ENCODE measurements at places on chromosomes 6 and 20. TPM values are rescaled to one million over a fixed set of nuclear protein-coding genes. Genes with fewer than 3 reads are reported as not detected.
A peak's percentile ranks its signal among the peaks of the same experiment; 100 is the strongest.

The MMS22L gene
- 19.9 TPM for total RNA-seq

The EYA2 gene
- 0.15 TPM for total RNA-seq

GRCh38 chr20:43540673-43541060 is 18.2 kb upstream of the SGK2 start:
- DNase-seq: no peak

DNA sequence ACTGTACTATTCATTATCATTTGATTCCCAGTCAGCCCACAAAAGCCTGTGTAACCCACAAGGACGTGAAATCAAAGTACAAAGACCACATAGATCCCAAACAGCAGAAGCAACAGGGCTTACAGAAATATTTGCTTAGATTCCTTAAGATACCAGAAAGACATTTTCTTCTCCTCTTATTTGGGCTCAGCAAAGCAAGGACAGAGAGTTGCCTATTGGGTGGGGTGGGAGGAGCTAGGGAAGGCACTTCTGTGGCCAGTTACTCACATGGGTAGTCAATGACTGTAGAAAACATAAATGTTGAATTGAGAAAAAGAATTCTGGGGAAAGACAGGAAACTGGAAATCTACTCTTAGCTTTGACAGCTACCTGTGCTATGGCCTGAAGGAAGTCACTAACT is 19.8 kb downstream of the PDE7B start:
- peak; percentile 72 for DNase-seq

DNA sequence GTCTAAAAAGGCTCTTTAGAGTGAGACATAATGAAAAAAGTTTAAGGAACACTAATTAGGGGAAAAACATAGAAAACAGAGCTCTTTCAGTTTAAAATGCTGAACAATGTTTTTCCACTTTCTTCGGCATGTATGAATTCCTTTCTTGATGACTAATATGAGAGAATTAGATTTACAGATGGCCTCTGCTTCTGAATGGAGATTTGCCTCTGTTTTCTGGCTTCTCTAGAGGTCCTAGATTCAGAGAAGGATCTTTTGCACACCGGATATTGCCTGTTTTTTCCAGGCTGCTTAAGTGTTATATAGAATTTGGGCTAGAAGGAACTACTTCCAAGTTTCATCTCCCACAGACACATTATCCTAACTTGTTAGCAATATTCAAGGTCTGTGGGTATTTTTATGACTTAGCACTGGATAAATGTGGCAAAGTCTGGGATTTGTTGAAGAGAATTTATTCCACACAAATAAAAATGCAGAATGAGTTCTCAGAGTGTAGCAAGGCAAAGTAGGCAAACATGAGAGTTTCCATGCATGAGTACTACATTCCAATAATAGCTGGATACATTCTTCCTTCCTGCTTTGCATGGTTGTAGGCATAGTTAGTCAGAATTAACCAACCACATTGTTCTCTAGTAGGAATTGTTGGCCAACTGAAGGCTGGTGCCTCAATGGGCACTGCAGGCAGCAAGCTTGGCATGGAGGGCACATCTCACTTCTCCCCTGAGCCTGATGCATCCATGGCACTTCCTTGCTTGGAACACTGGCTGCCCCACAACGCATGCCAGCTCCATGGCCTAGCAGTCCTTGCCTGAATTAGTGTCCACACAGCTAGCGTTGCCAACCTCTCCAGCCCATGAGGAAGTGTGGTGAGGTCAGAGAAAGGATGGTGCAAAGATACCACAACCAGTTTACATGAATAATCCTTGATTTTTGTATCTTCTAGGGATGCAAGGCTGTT is 224.2 kb downstream of the CLIC5 start:
- DNase-seq: peak; percentile 91

- no peak for DNase-seq
Observed at GRCh38 chr6:138309695-138310094, 68.0 kb upstream of the SMIM28 start.

DNA sequence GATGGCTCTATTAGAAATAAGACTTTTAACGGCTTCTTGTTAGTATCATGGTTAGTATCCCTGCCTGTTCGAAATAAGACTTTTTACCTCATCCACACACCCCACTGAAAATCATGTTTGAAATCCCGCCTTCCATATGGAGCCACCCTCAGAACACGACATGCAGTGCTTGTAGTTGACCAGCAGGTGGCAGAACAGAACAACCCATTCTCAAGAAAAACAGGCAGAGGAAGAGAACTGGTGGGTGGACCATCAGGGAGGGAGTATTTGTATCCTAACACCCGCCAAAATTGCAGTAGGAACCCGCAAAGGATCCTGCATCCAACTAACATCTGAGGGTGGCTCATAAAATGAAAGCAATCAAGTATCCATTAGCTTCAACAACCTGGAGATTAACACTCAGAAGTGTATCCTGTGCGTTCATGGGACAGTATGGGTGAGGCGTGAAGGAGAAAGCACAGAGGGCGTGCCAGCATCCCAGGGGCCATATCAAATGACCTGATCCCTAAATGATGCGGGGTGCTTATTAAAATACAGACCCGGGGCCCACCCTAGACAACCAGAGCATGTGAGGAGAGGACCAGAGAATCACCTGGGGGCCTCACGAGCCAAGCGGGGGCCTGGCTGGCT is 89.6 kb upstream of the NHSL1 start:
- DNase-seq: peak; percentile 79

DNA sequence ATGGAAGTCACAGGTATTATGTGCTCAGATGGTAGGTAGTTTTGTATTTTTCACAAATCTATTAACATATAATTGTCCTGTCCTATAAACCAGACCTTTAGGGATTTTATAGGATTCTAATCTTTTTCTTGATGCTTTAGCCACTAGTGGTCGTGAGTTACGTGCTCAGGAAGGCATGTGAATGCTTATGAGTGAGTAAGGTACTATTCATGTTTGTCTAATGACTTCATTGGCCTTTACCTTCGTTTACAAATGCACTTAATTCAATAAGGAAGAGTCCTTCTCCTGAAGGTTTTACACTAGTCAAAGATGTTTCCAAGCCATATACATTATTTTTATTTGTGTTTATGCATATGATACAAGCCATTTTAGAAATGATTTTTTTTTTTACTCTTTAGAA is 23.0 kb downstream of the PACRG start:
- peak; percentile 49 for DNase-seq

DNA sequence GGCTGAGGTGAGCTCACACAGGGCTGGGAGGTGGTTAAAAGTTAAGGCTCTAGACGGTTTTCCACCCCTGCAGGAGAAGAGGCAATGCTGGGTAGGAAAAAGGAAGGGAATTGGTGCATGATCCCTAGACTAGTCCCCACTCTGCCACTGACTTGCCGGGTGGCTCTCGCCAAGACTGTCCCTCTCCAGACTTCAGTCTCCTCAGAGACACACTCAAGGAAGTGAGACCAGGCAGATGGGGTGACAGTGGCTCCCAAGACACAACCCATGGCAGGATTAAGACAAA is 13.1 kb downstream of the C20orf96 start:
- DNase-seq: no peak

GRCh38 chr6:115544765-115545671 is 515.7 kb downstream of the FRK start:
- DNase-seq: peak; percentile 45

GRCh38 chr6:4017058-4017739 is 61.7 kb downstream of the FAM217A start:
- peak; percentile 16 for DNase-seq

DNA sequence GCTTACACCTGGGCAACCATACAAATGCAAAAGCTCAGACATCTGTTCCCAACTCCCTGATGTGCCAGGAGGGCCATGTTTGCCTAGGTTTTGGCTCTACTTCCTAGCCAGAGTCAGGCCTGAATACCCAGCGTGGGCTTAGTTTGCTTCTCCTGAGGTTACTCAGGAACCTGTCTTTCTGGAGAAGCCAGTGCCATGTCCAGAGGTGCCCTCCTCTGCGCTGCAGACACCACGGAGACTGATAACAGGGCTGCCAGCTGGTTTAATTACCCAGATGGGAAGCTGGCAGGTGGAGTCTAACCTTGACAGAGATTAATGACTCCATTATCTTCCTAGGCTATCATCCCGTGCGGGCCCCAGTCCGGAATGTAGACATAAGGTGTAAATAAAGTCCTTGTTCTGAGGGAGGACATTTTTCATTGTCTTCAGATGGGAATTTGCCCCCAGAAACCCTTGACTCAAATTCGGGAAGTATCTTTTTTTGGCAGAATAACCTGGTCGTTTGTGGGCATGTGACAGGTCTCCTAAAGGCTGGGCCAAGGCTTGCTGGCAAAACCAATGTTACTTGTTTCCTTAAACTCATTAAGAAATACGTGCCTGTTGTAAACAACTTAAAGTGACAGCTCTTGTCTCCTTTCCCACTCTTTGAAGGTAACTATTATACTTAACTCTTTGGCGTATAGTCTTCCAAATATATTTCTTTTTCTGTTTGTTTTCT is 29.2 kb upstream of the ZNFX1 start:
- DNase-seq: no peak

DNA sequence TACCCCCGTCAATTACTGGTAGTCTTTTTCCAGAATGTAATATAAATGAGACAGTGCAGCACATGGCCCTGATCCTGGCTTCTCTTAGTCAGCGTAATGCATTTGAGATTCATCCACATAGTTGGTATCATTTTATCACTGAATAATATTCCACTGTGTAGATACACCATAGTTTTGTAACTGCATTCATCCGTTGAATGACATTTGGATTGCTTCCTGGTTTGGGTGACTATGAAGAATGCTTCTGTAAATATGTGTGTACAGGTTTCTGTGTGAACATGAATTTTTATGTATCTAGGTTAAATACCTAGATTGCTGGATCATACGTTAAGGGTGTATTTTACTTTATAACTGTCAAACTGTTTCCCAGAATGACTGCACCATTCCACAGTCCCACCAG is 62.6 kb upstream of the STMND1 start:
- no peak for DNase-seq

DNA sequence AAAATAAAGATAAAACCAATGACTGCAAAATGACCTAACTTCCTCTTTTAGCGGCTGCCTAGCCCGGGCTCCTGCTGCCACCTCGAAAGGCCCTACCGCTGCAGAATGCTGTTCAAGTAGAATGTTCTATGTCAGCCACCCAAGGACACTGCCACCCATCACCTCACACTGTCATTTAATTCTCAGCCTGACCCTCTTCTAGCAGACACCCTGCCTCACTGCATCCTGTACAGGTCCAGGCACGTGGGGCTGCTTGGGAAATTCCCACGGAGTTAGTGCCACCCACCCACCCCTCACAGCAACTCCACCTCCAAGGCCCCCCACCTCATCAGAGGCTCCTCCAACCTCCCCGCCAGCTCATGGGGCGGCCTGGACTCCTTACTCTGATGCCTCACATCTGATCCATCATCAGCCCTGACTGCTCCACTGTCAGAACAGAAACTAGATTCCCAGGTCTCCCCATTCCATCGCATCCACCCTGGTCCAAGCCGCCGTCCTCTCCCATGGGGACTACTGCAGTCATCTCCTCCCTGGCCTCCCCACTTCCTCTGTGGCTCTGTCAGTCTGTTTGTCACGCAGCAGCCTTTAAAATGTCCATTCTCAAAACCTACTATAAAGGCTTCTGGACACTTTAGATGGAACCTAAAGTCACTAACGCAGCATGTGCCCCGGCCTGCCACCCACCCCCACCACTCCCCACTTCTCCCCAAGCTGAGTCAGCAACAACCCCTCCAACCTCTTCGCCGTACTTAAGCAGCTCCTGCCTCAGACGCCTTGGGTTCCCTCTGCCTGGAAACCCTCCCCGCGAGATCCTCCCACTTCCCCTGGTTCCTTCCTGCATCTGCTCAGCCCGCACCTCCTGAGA is 17.0 kb downstream of the NFATC2 start:
- no peak for DNase-seq

DNA sequence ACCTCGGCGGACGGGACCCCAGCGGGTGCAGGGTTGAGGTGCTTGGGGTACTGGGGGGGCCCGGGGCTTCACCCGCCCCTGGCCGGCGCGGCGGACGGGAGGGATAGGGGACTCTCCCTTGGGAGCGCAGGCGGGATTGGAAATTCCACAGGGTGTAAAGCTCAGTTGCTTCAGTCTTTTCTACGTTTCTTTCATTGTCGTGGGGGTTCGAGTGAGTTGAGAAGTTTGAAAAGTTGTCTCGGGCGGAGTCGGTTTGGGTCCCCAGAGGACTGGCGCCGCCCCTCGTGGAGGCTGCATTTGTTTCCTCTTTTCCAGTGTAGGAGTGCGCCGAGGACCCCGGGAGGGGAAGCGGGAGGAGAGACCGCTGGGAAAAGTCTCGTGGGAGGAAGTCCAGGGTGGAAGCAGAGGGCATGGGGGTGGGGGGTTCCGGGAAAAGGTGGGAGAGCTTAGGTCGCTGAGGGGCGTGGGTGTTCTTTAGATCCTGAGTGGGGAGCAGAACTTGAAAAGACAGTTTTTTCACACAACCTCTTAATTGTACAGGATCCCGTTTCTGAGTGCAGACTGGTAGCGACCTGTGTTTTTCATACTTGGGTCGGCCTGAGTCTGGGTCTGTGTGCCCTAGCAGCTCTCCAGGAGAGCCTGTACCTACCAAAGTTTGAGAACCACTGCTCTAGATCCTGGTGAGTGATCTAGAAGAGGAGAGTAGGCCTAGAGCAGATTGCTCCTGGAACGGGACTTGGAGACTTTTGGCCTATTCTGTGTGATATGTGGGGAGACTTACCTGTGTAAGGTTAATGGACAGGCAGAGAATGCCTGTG is 495 bp downstream of the FAM83B start:
- DNase-seq: no peak

The BCAS1 gene
- not detected for total RNA-seq

- DNase-seq: no peak
Observed at GRCh38 chr6:356828-357251, 34.7 kb upstream of the IRF4 start.

GRCh38 chr20:6829510-6830116 is 62.1 kb downstream of the BMP2 start:
- DNase-seq: no peak

GRCh38 chr20:59299945-59300332 is 472 bp upstream of the EDN3 start:
- no peak for DNase-seq

DNA sequence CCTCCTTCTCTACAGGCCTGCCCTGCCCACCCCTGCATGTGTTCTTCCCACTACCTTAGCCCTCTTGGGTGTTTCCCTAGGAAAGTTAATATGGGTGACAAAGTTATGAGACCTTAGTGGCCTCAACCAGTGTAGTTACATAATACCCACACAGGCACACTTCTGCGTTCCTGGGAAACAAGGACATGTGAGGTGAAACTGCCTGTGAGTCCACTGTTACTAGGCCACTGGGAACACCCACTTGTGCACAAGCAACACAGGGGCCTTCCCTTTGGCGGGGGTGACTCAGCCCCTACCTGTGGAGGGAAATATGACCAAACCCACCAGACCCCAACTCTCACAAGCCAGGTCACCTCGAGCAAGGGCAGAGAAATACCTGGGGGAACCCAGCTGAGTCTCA is 12.8 kb downstream of the PI16 start:
- DNase-seq: no peak
